Left renal cortex interstitium (tissue), 4 donors: ENCODE measurements at places on chromosomes 12 and 14. TPM values are rescaled to one million over a fixed set of nuclear protein-coding genes. Genes with fewer than 3 reads are reported as not detected.

DNA sequence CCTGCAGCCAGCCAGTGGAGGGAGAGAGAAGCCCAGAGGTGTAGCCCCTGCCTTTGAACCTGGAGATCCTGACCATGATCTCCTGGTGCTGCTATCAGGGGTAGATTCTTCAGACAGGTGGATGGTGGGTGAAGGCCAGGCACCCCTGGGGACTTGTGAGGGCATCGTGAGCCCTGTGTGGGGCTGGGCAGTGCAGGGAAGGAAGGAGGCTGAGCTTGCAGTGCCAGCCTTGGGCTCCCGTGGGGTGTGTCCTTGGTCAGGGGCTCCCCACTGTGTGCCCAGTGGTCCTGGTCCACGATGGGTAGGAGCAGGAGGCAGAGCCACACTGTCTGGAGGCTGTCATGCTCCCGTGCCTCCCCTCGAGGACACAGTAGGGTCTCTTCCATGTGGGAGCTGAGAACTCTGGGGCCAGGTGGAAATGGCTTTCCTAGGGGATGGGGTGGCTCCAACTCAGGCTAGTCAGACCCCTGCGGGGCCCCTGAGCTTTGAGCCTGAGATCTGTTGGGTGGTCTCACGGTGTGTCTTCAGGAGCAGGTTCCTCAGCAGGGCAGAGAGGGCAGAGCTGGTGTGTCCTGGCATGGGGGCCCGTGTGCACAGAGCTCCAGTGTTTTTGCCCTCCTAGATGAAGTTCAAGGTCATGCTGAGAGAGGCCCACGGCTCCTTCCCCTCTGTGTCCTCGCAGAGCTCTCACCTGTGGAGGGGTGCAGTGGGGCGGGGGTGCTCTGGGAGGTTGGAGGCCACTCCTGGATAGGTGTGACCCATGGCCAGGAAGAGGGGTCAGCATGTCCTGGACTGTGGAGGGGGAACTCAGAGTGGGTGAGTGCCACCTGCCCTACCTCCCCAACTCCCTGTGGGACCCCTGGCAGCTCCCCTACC is 25.0 kb downstream of the RTL1 start:
- no peak for DNase-seq

CSRNP2 gene
- 44.9 TPM for polyA plus RNA-seq

- DNase-seq: no peak
These were observed 16.8 kb downstream of the MSI1 start for GRCh38 chr12:120352117-120352516.

- DNase-seq: no peak
These were observed 133.9 kb upstream of the SCAF11 start for GRCh38 chr12:46124132-46124847.

PTPRO gene
- polyA plus RNA-seq: 169 TPM

DNA sequence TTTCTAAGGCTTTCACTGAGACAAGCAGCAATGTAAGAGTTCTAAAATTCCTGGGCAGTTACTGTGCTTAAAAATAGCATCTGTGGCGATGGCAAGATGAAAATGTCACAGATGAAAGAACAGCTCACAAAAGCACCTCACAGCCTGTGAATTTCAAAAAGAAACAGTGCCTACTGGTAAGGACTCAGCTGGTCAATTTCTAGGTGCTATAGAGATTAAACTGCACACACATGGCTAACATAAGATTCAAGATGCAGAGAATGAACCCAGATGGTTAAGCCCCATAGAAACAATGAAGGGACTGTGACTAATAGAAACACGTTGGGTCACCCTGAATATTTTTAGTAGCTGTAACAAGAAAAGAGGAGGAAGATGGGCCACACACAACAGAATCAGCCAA is 12.0 kb upstream of the IL26 start:
- no peak for DNase-seq

SMOC1 gene
- 2.3 TPM for polyA plus RNA-seq

NEDD1 gene
- 34.1 TPM for polyA plus RNA-seq

DNA sequence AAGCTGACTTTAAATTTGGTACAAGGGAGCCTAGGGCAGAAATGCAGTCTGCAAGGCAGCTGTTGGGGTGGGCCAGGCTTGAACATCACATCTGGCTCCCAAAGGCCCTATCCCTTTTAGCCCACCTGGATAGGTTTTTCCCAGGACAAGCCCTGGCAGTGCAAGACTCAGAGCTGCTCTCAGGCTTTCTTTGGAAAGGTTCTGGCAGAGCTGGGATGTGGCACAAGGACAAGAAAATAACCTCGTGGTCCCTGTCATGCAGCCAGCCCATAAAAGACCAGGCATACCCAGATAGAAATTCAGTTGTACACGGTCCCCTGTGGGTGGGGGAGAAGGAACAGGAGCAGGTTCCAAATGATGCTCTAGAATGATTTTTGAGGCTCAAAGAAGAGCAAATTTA is 206.9 kb downstream of the TTC7B start:
- DNase-seq: no peak

- DNase-seq: no peak
These were observed 77.8 kb downstream of the MYF5 start for GRCh38 chr12:80794551-80794950.

DNA sequence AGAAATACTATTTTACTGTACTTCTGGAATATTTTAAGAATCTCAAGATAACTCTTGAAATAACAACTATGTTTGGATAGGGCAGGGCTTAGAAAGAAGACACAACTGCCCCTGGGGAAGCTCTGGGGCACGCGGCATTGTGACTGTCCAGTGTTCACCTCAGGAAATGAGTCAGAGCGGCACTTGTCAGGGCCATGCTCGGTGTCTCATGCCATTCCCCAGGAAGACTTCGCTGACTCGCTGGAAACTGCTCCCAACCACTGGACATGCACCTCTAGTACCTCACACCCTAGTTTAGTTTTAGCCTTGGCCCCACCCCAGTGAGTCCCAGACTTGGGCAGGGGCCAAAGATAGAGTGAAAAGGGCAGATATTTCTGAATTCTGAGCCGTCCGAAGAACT is 192.0 kb downstream of the TTC7B start:
- DNase-seq: no peak

DNA sequence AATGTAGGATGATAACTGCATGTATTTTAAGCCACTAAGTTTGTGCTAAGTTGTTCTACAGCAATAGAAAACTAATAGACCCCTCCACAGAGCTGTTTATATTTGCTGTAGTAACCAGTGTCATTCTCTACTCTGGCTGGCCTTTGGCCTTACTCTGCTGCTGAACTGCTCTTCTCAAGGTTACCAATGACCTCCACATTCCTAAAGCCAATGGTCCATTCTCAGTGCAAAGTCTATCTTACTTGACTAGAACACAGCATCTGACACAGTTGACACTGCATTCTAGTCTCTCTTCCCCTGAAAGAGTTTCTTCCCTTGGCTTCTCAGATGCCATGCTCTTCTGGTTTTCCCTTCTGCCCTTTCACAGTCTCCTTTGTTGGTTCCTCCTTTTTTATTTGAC is 154.8 kb upstream of the CRY1 start:
- no peak for DNase-seq

DNA sequence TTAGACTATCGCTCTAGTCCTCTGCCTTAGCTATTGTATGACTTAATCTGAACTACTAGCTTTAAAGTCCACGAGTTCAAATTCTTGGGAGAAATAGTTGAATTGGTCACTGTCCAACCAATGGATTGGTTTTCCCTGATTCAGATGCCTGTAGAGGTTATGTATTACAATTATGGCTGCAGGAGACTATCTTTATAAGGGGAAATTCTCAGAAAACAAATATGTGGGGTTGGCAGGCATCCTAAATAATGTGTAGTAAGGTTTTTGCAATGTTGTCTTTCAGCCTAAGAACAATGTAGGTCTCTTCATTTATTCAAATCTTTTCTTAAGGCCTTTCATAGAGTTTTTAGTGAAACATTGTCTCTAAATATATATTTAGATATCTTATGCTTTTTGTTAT is 26.9 kb downstream of the MYRFL start:
- no peak for DNase-seq

DNA sequence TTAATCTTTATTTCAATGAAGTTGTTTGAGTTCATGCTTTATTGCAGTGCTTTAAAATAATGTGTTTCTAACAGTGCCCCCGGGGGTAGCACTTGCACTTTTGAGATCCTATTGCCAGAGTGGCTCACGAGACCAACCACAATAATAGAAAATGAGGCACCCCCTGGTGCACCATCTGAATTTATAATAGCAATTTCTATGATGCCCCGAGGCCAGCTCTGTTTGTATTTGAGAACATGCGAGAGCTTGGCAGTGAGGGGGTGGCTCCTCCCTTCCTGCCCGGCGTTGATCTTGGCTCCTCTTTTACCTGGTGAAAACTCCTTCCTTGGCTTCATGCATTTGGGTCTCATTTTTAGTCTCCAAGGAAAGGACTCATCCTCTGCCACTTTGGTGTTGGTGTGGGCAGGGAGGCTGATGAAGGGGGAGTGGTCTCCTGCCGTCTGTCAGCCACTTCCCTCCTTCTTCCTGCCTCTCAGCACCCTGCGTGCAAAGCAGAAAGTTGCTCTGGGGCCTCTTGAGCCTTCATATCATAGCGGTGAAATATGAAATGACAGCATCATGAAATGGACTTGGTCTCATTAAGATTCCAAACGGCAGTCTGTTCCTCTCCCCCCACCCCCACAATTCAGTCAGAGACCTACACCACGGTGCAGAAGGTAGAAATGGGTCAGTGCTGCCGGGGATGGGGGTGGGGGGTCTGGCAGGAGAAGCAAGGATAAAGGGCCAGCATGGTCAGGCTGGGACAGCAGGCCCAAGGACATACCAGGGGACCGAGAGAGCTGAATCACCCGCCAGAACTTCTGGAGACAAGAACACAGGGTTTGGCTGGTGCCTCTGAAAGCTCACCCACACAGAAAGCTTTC is 17.7 kb upstream of the NRXN3 start:
- no peak for DNase-seq

DNA sequence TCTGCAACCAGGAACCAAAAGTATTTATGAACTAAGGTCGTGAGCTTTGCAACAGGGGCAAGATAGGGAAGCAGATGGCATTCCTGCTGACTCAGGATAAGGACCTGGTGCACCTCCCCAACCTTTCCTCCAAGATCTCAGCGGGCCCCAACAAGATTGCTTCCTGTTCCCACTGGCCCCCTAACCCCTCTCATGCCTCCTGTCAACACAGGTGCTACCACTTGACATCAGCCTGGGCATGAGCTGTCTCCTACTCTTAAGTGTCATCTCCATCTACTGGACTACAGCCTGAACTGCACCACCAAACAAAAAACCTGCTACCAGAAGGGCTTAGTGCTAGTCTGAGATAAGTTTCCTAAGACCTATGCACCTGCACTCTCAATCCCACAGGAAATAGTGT is 32.7 kb downstream of the MED6 start:
- no peak for DNase-seq

DNA sequence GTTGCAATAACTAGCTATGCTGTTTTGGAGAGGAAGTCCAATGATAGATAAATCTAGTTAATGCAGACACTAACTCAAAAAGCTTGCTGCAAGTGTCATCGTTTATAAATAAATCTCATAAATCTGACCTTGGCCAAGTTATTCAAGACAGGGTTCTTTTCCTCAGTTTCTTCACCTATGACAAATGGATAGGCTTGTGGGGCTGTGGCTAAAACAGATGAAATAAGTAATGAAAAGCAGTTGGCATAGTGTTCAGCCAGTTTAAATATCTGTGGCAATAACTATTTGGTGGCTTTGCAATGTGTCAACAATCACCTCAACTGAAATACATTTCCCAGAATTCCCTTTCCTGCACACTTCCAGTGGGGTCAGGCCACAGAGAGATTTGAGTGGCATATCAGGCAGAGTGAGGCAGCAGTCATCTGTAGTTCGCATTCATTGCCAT is 169.9 kb downstream of the DYRK2 start:
- DNase-seq: no peak

GRCh38 chr12:127052511-127053232 is 1214.3 kb upstream of the TMEM132C start:
- no peak for DNase-seq

DNA sequence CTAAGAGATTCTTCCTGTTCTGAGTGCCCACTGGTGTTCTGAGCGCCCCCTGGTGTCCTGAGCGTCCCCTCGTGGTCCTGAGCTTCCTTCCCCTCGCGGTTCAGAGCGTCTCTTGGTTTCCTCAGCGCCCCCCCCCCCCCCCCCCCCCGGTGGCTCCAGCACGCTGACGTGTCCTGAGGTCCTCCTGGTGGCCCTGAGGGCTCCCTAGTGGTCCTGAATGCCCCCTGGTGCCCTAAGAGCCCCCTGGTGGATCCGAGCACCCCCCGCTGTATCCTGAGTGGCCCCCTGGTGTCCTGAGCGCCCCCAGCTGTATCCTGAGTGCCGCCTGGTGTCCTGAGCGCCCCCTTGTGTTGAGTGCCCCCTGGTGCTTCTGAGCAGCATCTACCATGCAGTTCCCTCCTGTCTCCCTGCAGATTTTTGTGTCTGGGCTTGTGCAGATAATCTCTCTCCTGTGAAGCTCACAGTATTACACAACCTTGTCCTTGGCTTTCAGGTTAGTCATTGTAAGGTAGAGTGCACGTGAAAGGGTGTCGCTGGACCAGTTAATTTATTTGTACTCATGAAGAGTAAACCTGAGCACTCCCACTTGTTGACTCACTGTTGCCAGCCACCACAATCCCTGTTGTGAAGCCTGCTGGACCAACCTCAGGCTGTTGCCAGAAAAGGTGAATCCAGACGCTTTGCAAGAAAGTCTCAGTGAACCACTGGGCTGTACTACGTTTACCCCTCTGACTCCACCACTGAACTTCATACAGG is 1168.4 kb downstream of the TMEM121 start:
- DNase-seq: no peak

GRCh38 chr12:78149459-78149858 is 318.8 kb downstream of the NAV3 start:
- no peak for DNase-seq

LHX5 gene
- polyA plus RNA-seq: not detected

GRCh38 chr12:6272300-6273204 is 37.9 kb upstream of the PLEKHG6 start:
- no peak for DNase-seq

GRCh38 chr14:61934385-61934784 is 172.2 kb downstream of the SNAPC1 start:
- no peak for DNase-seq

GRCh38 chr12:103806803-103807202 is 34.2 kb downstream of the NT5DC3 start:
- DNase-seq: no peak

AKT1 gene
- 142 TPM for polyA plus RNA-seq

DNA sequence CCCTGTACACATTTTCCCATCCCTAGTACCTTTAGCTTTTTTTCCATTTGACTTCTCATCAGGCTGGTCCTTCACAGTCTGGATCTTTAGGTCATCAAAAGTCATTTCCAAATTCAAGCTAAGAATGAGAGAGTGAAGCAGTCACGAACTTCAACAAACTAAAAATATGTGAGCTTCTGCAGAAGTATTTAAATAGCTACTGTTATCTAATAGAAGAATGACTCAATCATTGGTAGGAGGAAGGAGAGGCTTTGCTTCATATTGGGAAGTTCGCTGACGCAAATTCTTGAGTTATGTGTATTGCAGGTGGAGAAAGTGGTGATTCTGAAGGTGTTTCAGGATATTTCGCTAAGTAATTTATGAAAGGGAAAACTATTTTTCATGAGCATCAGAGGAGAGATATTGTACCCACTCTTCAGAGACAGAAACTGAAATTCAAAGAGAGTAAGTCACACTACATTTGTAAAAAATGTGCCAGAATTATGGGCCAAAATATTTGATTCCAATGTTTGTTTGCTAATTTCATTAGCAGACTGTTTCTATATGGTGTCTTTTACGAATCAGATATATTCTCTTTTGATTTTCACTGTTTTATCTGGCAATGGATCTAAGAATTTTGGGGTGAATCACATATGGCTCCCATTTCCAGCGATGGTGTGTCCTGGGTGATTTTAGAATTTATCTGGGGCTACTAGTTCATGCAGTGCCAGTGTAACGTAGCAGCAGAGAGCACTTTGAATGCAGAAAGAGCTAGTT is at the start of gene OLR1:
Gene OLR1 (minus strand): TSS at position 160 of the 756 bp plus-strand sequence. CDS start 55 bp downstream, at position 105.
- no peak for DNase-seq

ASCL1 gene
- polyA plus RNA-seq: 0.12 TPM

- no peak for DNase-seq
These were observed 301.0 kb upstream of the MIS18BP1 start for GRCh38 chr14:45553981-45554380.

BMP4 gene
- 51.9 TPM for polyA plus RNA-seq
